ENCODE measurements at places on chromosomes 6 and 20.

GRCh38 chr20:34922654-34923381 is 32.8 kb downstream of the GSS start:
- no peak for DNase-seq

DNA sequence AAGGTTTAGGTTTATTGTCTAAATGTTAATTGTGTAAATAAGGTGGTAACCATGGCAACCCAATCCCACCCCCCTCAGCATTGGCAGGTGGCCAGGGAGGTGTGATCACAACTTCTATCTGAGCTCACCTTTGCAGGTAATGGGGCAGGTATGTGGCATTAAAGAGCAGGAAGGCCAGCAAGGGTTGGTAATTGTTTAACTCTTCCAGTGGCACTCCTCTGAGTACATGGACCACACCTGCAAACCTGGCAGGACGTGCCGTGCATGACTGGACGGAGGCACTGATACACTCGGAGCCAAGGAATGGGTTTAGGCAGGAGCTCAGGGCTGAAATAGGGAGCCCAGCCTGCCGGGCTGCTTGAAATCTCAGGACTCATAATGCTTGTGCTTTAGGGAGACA is 107.0 kb upstream of the BMP2 start:
- no peak for DNase-seq

GRCh38 chr6:44390158-44390683 is 2.7 kb downstream of the CDC5L start:
- no peak for DNase-seq

DNA sequence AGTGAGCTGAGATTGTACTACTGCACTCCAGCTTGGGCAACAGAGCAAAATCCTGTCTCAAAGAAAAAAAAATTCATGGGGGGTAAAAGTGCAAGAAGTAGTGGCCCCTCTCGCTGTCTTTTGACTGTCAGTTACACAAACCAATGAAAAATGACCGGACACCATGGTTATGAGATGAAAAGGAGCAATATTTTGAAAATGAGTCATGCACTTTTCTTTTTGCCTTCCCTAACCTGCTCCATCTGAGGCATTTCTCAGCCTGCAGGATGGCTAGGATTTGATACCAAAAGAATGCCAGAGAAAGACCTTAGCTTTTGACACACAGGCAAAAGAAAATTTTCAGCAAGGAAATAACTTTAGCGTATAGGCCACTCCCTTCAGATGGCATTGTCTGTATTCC is 181.7 kb upstream of the ARID1B start:
- no peak for DNase-seq

DNA sequence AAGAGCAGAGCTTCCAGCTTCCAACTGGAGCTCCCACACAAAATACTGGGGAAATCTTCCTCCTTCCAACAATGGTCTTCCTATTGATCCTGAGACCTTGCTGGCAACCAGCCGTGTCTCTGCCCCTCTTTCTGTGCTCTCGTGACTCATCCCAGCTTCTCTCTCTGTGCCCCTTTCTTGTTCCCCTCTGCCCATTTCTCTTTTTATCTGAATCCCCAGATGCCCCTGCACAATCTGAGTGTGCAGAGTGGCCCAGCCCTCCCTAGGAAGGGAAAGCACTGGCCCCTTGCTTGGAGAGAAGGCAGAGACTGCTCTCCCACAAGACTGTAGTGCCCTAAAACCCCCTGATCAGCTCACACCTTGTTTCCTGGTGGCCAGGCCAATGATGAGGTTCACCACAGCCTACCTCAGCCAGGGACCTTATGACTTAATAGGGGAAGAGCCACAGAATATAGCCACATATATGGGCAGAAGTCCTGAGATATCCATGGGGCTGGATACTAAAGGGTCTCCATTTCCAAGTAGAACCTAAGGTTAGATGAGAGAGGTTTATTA is 23.1 kb upstream of the MAS1L start:
- DNase-seq = no peak

- DNase-seq = no peak
Observed at GRCh38 chr20:58623579-58624473, 27.3 kb upstream of the STX16 start.

DNA sequence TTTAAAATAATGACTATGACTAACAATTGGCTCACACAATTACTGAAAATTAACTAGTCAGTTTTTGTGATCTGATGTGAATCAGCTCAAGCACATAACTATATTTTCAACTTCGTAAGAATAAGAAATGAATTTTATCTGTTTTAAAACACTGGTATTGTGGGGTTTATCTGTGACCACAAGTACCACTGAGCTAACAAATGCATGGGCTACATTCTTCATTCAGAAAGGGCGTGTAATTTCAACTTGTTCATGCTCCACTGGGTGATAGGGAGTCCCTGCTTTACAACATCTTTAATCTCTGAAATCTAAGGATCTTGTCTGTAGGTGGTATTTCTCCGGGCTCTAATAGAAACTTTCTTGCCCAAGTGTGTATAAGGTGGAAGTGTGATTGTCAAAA is 1311.5 kb upstream of the GJE1 start:
- no peak for DNase-seq

- DNase-seq = no peak
Observed at GRCh38 chr6:96520171-96521115, 1.2 kb upstream of the UFL1 start.

- DNase-seq = no peak
Observed at GRCh38 chr20:48164566-48165400, 379.5 kb upstream of the SULF2 start.

DNA sequence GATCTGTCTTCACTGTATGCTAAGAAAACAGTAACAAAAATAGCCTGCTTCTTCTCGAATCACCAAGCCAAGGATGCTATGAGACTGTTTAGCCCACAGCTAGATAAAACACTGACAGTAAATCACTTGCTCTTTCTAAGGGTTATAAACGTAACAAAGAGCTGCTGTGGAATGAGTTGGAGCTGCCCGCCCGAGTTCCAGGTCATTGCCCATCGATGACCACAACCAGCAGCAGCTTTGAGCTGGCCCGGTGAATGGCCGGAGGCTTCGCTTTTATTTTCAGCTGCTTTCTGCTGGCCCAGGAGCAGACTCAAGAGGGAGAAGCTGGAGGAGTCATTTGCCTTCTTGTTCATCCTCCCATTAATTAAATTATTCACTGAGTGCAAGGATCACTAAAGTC is 82.2 kb upstream of the CDH4 start:
- DNase-seq = no peak

GRCh38 chr6:74320715-74321114 is 624.7 kb downstream of the CD109 start:
- DNase-seq = no peak

- DNase-seq = no peak
Observed at GRCh38 chr6:142087950-142088857, 44.5 kb upstream of the GJE1 start.

- DNase-seq = no peak
Observed at GRCh38 chr6:95923518-95923917, 92.3 kb upstream of the FUT9 start.

DNA sequence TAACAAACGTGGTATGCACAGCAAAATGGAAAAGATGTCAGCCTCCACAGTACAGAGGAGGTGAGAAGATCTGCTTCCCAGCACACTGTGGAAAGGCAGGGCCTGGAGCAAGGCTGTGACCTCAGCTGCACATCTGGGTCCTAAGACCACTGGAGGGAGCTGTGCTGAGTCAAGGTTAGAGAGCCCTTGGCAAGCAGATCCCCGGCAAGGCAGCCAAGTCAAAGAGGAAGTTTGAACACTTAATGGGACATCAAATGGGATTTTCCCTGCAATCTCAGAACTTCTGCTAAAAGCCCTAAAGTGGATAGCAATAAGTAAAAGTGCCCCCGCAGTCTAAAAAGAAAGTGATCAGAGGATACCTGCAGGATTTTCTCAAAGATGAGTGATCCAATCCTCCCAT is 39.5 kb downstream of the UNC5CL start:
- DNase-seq = no peak

DNA sequence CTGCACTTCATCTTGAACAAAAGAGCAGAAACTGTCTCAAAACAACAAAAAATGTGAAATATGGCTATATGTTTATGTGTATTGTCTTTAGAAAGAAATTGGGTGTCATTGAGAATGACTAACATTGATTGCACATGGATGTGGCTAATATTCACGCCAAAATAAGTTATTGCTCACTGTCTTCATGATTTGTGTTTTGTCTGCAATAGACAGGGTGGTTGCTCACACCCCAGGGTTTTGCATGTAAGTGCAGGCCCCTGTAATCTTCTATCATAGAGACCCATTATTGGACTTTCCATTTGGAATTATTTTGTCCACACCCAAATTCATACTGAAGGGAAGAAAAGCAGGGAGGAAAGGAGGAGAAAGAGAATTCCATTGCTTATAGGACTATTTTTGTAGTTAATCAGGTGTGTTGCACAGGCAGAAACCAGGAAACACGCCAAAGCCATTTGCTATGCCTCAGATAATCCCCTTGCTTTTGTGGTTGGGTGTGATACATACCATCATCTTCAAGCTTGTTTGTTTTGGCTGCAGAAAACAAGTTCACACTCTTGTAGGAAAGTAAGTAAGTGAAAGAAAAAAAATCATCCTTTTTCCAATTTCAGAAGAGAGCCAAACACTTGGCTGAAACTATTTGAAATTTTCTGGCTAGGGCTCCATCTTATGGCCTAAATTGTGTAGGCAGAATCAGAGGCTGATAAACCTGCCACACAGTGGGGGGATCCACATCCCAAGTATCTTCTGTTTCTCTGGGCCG is 214.1 kb downstream of the COL12A1 start:
- DNase-seq = no peak

- no peak for DNase-seq
Observed at GRCh38 chr6:38152620-38153019, 333.1 kb downstream of the ZFAND3 start.

DNA sequence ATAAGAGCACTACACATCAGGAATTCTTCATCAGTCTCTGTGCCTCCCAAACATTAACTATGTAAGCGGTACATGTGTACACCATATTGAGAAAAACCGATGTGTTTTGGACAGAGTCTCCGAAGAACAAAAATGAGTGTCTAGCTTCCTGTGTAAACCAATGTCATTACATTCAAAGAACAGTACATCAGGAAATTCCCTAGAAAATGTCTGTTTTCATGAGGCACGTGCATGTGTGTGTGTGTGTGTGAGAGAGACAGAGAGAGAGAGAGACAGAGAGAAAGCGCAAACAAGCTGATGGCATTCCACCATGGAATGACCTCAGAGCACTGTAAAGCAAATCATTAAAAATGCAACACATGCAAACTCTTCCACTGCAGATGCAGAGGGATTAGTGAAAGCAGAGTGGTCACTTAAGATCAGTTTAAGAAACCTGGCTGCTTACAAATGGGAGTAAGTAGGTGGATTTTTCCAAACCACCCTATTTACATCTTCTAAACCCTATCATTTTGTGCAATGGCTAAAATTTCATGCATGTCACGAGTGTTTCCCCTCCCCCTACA is 133.9 kb downstream of the HIVEP2 start:
- DNase-seq = no peak

DNA sequence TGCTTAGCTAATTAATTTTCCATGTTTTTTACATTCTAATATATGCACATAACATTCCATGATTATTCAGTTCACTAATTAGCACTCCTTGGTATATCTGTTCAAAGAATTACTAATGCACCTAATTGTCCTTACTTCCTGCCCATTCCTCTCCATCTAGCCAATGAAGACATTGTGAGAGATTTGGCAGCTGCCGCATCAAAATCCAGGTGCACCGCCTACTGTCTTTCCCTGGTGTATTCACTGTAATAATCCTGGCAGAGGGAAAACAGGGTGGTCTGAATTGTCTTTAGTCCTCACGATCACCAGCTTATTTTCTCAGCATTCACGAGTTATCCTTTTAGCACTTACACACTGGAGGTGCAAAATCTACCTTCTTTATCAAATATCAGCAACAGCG is 61.0 kb upstream of the SCGN start:
- no peak for DNase-seq

DNA sequence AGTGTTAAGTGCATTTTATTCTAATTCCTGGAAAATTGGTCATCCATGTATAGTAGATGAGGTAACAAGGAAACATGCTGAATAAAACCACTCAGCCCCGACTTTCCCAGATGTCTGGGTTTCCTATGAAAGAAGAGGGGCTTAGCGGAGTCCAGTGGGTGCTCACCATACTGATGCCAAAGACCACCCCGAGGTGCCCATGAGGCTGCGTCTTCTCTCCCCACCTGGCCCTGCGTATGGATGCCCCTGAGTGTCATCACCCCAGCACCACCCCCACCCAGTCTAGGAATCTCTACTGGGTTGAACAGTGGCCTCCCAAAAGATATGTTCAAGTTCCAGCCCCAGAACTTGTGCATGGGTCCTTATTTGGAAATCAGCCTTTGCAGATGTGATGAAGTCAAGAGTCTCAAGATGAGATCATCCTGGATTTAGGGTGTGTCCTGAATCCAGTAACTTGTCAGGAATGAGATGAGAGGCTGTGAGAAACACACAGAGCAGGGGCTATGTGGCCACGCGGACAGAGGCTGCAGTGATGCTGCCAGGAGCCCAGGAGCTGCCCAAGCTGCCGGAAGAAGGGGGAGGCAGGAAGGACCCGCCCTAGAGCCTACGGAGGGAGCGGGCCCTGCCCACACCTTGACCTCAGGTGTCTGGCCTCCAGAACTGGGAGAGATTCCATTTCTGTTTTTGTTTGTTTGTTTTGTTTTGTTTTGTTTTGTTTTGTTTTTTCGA is 124.6 kb upstream of the CDH4 start:
- no peak for DNase-seq

DNA sequence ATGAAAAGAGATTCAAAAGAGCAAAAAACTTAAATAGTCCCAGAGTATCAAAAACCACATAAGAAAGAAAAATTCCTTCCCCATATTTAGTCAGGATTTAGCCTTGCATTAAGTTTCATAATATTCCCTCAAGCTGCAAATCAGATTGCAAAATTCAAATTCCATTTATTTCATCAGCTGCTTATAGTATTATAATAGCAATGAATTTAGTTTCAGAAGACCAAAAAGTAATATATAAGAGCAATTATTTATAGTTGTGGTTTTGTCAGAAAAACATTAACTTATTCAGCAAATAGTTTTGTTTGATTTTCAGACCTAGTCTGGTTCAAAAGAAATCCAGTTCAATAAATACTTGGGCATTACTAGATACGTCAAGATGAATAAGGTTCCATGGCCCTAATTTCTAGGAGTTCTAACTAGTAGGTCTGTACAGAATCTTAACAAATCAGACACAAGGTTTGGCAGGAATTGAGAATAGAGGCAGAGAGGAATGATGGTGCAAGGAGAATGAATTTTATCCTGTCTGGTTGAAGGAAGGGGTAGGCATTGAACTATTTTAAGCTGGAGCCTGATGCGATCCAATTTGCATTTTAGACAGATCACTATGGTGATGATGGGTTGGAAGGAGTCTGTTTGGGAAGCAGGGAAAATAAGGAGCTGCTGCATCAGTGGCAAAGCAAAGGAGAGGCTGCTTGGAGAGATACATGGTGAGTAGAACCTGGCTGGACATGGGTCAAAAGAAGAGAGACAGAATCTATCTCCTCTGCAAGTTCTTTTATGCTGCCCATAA is 163.9 kb upstream of the STXBP5 start:
- no peak for DNase-seq

- DNase-seq = no peak
Observed at GRCh38 chr6:83708970-83709747, at the start of gene SNAP91. Gene SNAP91, minus strand, starts transcription at chr6:83709101. Its CDS starts 1,174 bp downstream, at chr6:83707927.

GRCh38 chr6:105107207-105107606 is 72.6 kb downstream of the POPDC3 start:
- no peak for DNase-seq

Data from activated naive CD4-positive, alpha-beta T cell (primary cell).